ENCODE measurements at places on chromosomes 1 and 21.

- DNase-seq: no peak
Measured at GRCh38 chr1:225820522-225821120, 10.7 kb downstream of the EPHX1 start.

DNA sequence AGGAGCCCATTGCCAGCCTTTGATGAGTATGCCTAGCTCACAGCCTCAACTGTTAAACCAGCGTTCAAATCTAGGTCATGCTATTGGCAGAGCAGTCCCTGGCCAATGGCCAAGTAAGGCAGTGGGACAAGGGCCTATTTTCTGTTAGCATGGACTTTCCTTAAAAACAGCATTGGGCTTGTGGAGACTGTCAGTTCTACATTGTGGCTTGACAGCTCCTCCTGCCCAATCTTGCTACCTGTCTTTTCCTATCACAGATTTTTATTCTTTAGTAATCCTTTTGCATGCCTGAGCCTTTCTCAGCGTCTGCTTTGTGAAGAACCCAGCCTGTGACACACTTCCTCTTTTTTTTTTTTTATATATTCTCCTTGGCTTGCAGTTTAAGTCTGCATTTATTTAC, 56.4 kb downstream of the DIP2A start:
- DNase-seq: no peak

- no peak for DNase-seq
Measured at GRCh38 chr1:161139766-161140165, 7.3 kb upstream of the DEDD start.

- no peak for DNase-seq
Measured at GRCh38 chr21:39845571-39846130, 21.6 kb upstream of the PCP4 start.

DNA sequence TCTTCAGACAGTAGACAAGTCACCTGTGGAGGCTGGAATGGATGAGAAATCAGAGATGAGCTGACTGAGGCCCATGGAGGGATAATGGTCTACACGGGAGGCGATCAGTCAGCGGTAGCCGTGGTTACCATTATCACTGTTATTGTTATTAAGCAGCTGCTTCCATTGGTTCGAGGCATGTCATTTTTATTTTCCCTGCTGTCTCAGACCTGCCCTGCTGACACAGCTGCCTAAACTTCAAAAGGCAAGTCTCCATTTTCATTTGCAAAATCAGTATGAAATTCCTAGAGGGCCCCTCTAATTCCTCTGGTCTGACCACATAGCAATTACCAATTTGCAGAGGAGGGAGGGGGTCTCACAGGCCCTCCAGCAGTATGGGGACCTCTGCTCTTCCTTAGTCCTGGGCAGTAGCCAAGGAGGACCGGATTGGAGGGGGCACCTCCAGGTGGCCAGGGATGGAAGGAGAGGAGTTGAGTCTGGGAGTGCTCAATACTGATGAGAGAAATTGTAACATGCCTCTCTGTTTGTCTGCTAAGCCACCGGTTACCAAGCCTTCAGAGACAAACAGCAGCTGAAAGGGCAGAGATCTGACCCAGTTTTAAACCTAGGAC, 184.2 kb downstream of the TRABD2B start:
- DNase-seq: no peak

DNA sequence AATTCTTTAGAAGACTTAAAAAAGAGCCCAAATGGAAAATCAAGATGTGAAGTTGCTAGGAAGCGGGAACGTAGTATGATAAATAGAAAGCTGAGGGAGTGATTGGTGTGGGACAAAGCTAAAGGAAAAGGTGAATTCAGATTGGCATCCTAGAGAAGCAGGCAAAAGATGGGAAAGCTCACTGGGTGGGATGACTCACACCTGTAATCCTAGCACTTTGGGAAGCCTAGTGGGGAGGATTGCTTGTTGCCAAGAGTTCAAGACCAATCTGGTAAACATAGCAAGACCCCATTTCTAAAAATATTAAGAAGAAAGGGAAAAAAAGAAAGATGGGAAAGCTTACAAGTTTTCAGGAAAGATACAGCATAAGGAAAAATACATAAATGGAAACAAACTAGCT, 1.8 kb downstream of the MRPS21 start:
- no peak for DNase-seq

- DNase-seq: no peak
Measured at GRCh38 chr1:193264313-193265065, 78.1 kb upstream of the B3GALT2 start.

DNA sequence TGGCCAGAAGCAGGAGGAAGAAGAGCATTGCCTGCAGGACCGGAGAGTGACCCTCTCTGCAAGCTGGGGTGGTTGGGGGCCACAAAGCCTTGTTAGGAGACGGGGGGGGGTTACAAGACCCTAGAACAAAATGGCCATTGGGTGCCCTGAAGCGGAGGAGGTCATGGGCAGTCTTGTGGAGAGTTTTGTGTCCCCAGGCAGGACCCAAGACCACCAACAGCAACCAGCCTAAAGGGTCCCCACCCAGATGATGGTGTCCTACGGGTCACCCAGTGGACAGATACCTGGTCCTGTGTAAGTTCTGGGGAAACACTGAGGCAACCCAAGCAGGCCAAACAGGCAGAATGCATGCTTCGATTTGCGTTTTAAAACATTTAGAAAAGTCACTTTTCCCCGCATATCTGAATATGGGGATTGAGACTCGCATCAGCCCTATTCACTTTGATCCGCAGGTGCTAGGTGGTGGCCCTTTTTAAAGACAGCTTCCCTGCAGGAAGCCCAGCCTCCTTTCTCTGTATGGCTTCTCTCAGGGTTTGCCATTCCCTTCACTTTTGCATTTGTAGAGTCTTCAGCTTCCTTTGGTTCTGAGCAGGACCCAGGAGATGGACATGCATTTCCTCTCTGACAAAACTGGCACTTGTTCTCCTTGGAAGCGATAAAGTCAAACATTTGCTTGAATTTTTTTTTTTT, 21.1 kb downstream of the GNG4 start:
- DNase-seq: no peak

- DNase-seq: no peak
Measured at GRCh38 chr1:57591842-57592241, 168.0 kb upstream of the DAB1 start.

- DNase-seq: no peak
Measured at GRCh38 chr1:73593364-73593763, 604.6 kb downstream of the LRRIQ3 start.

- DNase-seq: no peak
Measured at GRCh38 chr1:3441410-3441847, 13.0 kb upstream of the ARHGEF16 start.

- no peak for DNase-seq
Measured at GRCh38 chr21:46115441-46116188, 17.7 kb downstream of the COL6A2 start.

- no peak for DNase-seq
Measured at GRCh38 chr1:68919075-68919474, 422.2 kb upstream of the DEPDC1 start.

- no peak for DNase-seq
Measured at GRCh38 chr1:192626366-192627179, 9.4 kb upstream of the RGS13 start.

- no peak for DNase-seq
Measured at GRCh38 chr1:180849031-180849775, 63.5 kb upstream of the KIAA1614 start.

GRCh38 chr1:221699577-221699976, 42.3 kb downstream of the DUSP10 start:
- DNase-seq: no peak

DNA sequence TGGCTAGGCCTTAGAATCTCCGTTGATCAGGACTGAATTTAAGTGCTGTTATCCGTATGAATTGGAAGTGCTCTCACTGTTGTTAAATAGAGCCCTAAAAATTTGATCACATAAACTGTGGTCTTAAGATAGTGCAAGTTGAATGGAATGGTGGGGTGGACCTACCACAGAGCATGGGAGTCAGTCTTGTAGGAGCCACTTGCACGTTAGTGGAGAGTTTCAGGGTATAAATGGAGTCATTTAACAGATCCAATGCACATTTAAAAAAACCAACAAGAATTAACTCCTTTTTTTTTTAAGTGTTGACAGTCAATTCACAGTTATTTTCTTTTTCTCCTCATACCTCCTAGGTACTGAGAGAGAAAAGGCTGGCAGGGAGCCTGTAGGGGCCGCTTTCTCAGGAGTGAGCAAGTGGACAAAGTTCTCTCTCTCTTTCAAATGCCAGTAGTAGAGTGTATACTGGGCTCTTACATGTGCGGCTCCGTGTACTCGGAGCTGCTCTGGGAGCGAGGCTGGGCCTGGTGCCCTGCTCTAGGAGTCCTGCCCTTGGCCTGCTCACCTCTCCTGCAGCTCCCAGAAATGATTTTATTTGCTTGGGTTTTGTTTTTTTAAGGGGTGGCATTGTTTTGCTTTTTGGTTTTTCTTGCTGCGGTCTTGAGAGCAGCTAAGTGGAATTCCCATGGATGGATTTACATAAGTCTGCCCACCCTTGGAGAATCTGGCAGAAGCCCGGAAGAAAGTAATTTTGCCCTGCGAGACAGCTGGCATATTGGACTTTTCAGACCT, 91.3 kb downstream of the ATP5PO start:
- no peak for DNase-seq

GRCh38 chr1:237247442-237247841, 205.5 kb downstream of the RYR2 start:
- DNase-seq: no peak

DNA sequence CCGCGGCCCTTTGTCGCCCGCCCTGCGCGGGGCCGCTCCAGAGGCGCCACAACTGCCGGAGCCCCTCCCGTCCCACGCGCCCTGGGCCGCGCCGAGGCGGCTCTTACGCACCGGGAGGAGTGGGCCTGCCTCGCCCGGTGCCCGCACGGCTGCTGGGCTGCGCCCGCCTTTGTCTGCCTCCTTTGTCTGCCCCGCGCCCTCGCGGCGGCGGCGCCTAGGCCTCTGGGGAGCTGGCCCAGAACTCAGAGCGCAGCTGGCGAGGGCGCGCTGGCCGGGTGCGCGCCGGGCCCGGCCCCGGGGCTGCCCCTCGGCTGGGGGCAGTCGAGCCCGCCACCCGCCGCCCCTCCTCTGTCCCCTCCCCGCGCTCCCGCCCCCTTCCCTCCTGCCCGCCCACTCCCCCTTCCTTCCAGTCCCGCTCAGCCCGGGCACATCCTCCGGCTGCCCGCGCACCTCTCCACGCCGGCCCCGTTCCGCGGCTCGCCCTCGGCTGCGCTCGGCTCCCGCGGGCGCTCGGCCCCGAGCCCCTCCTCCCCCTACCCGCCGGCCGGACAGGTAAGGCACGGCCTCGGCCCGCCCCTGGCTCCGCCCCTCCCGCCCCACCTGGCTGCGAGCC, at the start of gene DRAXIN:
Gene DRAXIN, plus strand, starts transcription at position 409 of the 613 bp plus-strand sequence. CDS start 14,549 bp downstream, outside the sequence.
- DNase-seq: no peak

GRCh38 chr1:203476216-203476814, 709 bp downstream of the PRELP start:
- DNase-seq: no peak

DNA sequence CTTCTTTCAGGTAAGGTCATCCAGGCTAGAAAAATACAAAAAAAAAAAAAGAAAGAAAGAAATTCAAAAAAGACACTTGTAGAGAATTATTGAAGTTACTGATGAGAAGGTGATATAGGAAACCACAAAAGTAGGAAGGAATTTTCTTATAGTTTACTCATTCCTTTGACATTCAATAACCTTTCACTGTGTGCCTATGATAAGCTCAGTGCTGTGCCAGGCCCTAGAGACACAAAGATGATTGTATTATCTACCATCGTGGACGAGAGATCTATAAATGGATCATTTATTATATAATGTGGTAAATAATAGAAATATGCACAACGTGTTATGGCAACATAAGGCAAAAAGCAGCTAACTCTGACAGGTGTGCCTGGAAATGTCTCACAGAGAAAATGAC, 109.6 kb upstream of the NGF start:
- no peak for DNase-seq

DNA sequence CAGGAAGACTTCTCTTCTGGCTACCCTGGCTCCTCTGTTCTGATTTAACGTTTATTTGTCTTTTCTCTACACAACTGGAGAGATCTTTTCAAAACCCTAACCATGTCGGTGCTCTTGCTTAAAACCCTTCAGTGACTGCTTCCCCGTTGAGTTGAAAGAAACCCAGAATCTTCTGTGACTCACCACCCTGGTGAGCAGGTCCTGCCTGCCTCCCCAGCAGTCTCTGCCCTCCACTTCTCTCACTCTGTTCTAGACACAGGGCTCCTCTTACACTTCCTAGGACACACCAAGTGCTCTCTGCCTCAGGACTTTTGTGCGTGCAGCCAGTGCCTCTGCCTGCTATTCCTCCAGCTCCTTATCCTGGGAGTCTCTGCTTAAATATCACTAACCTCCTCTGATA, 131.4 kb downstream of the IER5 start:
- DNase-seq: no peak

DNA sequence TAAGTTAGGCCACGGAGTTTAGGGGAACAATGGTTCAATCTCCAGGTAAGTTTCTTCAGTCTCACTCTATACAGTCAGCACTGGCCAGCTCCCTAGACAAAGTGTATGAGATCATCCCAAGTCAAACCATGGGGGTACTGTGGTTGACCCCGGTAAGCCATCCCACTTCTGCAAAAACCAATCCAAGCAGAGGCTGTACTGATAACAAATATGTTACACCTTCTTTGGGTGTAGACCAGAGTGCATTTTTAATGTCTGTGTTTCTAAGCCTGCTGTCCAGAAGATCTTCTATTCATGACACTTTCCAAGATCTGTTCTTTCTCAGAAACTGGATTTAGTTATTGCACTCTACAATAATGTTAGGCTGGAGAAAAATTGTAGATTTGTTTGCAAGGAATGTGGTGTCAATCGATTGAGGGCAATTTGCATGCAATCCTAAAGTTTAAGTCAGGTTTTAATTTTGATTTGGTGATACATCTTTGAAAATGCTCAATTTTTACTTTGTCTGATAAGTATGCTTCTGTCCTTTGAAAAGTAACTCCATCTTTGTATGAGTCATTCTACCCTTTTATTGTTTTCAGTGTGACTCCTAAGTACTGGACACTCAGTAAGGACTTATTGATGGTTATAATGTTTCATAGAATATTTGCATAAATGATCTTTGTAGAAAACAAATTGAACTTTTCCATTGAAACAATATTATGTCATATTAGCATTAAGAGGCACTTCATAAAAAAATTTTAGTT, 152.4 kb downstream of the HLX start:
- DNase-seq: no peak

DNA sequence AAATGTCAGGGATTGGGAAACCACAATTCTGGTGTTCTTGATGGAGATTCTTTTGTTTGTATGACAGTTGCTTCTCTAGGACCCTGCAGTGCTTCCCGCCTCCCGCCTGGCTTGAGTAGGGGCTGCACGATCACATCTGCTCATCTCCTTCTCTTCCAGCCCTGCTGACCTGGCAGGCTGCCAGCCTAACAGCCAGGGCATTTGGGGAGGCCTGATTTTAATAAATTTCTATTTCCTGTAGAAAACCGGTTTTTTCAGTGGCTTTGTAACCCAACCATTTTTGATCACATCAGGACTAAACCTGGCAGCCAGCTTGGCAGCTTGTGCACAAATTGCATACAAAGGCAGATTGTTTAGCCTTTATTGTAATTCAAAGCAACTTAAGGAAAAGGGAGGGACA, 78.9 kb downstream of the UBE2U start:
- DNase-seq: no peak

DNA sequence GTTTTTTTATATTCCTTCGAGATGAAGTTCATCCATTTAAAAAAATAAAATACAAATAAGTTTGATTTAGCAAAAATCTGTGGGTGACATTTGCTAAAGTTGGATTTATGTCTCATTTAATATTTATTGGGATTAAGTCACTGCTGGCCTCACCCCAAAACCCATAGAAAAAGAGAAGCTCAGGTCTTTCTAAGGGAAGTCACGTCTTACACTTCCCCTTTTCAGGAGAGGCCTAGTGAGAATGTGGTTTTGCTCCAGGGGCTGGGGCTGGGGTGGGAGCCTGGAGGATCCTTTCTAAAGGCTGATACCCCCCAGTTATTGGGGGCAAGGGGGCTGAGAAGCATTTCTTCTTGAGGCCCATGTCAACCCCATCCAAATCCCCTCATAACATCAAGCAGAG, 300.3 kb downstream of the DSCAM start:
- DNase-seq: no peak

All from central memory CD8-positive, alpha-beta T cell (primary cell).